Fibroblast of mammary gland (primary cell): ENCODE measurements at places on chromosomes 5 and 9.
A peak's percentile ranks its signal among the peaks of the same experiment; 100 is the strongest.

GRCh38 chr9:99822109-99822805 is 572 bp downstream of the NR4A3 start:
- peak; percentile 39 for DNase-seq

DNA sequence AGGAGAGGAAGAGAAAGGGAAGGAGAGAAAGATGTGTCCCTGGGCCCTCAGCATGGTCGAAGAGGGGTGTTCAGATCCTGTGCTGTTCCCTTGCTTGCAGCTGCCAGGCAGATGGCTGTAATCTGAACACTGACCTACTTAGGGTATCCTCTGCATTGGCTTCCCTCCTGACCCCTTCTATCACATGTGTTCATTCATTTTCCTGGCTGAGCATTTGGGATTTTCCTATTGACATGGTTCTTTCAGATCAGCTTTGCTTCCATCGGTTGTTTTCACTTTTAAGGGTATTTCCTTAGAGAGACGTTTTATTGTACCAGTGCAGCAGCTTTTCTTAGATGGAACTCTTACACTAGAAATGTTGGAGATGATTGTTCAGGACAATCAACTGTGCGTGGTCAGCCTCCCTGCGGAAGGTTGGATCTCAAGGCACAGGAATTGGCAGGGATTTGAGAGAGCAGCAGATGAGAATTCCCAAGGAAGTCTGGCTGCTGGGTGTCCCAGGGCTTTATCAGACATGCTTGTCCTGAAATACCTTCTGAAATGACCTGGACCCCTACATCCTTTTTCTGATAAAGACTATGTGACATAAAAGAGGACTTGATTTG is 26.0 kb downstream of the ACTBL2 start:
- no peak for DNase-seq

DNA sequence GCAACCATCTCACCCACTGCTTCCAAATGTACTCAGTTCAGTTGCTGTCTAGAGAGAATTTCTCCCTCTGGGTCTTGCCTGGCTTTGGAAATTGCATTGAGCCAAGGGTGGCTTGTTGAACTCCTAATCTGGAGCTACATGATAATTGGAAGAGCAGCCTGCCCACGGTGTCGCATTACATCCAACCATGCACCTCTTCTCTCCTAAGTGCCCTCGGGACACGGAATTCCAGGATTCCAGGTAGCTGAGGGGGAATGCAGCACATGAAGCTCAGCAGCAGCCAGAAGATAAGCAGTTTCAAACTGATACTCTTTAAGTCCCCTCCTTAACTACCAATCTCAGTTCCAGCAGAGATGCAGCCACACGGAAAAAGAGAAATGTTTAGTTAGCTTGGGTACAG is 509.4 kb upstream of the KLF4 start:
- DNase-seq = no peak

DNA sequence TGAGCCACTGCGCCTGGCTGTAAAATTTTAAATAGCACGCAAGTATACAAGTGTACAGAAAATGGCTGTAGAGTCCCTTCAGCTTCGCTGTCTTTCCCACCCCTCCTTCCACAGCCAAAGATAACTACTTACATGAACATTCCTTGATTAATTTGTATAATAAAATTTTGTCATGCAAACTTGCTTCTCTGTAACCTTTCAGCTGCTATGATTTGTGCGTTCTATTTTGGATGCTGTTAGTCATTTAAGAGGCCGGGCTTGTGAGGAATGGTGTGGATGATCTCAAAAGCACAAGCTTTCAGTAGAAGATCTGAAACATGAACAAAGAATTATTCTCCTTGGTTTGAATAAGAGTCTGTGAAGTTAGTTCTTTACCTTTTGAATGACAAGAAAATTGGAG is 115.0 kb upstream of the TLE1 start:
- peak; percentile 12 for DNase-seq

GRCh38 chr5:127296321-127296720 is 5.7 kb downstream of the MEGF10 start:
- DNase-seq = peak; percentile 91

DNA sequence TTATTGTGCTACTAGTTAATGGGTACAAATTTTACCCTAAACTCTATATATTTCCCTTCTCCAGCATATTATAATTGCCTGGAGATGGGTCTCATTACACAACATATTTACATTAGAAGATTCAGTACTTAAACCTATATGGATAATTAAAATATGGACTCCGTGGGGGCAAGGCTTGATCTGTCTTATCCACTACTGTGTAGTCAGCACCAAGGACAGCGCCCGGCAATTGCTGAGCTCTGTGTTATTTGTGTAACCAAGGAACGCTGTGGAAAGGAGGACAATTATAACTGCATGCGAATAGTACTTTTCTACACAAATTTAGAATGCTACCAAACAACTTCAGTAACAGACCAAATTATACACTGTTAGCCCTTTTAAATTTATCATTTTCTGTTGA is 77.7 kb downstream of the DNAH5 start:
- DNase-seq = peak; percentile 30

- no peak for DNase-seq
Observed at GRCh38 chr9:536597-537511, 304.6 kb upstream of the DMRT1 start.

DNA sequence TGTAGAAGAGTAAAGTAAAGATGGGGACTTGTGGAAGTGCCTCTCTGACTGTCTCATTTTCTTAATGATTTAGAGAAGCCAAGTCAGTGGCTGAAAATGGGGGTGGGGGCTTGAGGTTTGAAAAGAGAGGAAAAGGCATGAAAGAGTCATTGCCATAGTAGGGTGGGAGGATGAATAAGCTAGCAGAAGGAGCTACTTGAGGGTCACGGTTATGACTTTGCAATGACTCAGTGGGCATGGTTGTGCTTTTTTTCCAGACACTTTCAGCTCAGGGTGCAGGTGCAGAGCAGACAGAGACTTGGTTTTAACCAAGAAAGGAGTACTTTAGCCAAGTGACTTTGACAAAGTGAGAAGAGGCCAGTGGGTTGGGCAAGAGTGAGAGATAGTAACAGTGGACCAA is 117.8 kb downstream of the PTTG1 start:
- DNase-seq = no peak

DNA sequence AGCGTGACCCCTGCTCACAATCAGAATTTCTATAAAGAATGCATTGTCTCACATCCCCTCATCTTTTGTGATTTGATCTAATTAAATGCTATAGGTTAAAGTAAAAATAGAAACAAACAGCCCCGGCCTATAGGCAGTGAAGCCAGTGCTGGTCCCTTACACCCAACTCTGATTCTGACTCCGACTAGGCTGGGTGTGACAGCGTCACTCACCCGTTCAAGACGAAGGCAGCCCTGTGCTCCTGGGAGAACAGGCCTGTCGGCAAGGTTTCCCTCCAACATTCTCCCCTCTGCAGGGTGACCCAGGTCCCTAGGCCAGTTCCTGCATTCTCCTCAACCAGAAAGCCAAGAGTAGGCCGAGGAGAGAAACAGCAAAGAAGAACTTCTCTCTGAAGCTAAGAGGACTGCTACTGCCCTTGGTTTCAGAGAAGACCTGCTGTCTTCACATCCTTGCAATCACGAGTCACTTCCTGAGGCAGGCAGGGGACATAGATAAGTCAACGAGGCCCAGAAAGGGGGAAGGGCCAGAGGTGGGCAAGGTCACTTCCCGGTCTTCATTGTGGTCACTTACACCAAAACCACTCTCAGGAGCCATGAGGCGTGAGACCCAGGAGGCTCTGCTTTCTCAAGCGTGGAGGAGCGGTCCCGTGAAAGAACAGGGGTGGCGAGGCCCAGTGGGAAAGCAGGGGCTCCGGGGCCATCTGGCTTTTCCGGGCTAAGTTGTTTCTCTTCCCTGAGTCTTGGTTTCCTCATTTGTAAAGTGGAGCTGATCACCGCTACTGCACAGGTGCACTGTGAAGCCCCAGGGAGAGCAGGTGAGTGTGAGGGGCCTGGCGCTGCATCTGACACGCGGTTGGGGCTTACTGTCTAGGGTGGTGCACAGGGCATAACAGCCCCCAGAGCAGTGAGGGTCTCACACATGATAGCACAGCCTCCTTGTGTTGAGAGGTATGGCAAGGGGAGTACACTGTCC is 200.8 kb downstream of the CRB2 start:
- DNase-seq = peak; percentile 14

GRCh38 chr9:89420397-89421178 is 77.3 kb downstream of the SEMA4D start:
- DNase-seq = no peak
